ENCODE measurements at places on chromosomes 12 and 14.

DNA sequence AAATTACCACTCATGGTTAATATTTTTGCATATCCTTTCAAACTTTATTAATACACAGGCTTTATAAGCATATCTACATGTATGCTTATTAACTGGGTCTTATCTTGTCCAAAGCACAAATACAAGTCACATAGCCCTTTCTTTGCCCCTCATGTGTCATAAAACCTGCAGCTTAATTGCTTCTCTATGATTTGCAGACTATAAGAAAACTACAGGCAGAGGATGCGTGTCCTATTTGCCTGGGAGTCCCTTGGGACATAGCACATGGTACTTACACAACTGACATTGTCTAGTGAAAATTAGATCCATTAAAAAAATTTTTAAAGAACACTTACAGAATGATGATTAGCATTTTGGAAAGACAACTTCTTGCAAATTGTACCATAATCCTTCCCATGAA, 190.5 kb upstream of the PLEKHA5 start:
- no peak for DNase-seq

- DNase-seq: no peak
Observed at GRCh38 chr12:25557830-25558436, 4.8 kb upstream of the LMNTD1 start.

DNA sequence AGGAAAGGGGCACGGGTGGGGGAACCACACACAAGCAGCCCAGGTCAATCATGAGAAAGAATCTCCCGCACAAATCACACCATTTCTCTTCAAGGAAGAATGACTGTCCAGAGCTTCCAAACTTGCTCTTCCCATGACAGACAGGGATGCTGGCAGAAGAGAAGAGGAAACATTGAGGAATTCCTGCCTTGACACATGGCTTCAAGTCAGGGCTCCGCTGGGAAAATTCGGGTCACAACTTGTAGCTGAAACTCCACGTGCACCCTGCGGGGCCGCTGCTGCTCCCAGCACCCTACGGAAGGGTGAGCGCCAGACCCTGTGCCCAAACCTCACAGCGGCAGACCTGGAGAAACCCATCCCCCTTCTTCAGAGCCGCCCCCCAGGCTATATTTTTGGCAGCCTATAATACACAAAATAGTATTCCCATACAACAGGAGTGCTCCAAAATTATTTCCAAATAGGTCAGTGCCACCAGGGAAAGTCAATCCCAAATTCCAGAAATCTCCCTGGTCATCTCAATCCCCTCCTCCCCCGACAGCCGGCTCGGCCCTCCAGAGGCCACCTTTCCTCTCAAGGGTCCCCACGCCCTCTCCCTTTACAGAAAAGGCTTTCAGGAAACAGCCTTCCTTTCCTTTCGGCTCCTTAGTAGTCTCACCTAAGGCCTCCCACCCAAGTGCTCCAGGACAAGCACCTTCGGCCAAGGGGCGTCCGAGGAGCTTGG, 1.3 kb downstream of the TMEM132D start:
- no peak for DNase-seq

DNA sequence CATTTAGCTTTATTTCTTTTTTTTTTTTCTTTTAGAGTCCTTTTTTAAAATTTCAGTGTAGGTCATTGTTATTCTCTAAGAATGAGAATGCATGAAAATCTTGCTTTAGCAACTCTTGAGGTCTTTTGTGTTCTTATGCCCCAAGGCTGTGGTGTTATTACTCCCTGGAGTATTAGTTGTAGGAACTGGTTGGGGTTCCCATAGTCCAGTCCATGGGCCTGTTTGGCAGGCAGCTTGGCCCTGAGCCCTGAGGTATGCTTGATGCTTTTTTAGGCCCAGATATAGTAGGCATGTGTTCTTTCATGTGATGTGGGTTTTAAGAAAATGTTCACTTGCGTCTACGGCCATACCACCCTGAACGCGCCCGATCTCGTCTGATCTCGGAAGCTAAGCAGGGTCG, 1.6 kb downstream of the FAM234B start:
- DNase-seq: no peak

DNA sequence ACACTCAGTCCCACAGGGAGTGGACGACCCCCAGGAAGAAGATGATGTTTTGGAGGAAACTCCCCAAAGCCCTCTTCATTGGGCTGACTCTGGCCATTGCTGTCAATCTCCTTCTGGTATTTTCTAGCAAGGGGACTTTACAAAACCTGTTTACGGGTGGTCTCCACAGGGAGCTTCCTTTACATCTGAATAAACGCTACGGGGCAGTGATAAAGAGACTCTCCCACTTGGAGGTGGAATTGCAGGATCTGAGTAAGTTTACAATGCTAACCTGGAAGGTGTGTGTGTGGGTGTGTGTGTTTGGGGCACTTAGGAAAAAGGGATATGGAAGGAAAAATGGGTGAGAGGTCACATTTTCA, 416 bp downstream of the GALNT8 start:
- DNase-seq: no peak

- no peak for DNase-seq
Observed at GRCh38 chr14:60215127-60215444, 33.9 kb upstream of the PPM1A start.

GRCh38 chr14:59698793-59699192, 122.2 kb upstream of the CCDC175 start:
- no peak for DNase-seq

Data from stimulated activated CD8-positive, alpha-beta memory T cell treated with anti-CD3 and anti-CD28 coated beads, Interleukin-4, amount 100 ng/mL, for 24 hours (primary cell).